ENCODE measurements at places on chromosomes 7 and 10. TPM values are rescaled to one million over a fixed set of nuclear protein-coding genes. Genes with fewer than 3 reads are reported as not detected.

The GRM8 gene
- not detected for polyA plus RNA-seq

The HTR7 gene
- polyA plus RNA-seq: not detected

The IFIT2 gene
- 13.6 TPM for polyA plus RNA-seq

The LEP gene
- not detected for polyA plus RNA-seq

The LBX1 gene
- polyA plus RNA-seq: not detected

The TAS2R41 gene
- not detected for polyA plus RNA-seq

The NEUROG3 gene
- not detected for polyA plus RNA-seq

The CACNA2D1 gene
- polyA plus RNA-seq: not detected

The NPSR1 gene
- polyA plus RNA-seq: not detected

The GALNT17 gene
- not detected for polyA plus RNA-seq

The ACTR3C gene
- polyA plus RNA-seq: 5.2 TPM

The SPDYE5 gene
- polyA plus RNA-seq: 0.24 TPM

The LHPP gene
- polyA plus RNA-seq: 52.0 TPM

The MMD2 gene
- not detected for polyA plus RNA-seq

The PFKP gene
- 42.2 TPM for polyA plus RNA-seq

The ACTA2 gene
- 9.4 TPM for polyA plus RNA-seq

The TUBB8 gene
- polyA plus RNA-seq: 0.59 TPM

The SEMA3C gene
- polyA plus RNA-seq: not detected

The AOAH gene
- polyA plus RNA-seq: 2.8 TPM

The VWC2 gene
- polyA plus RNA-seq: not detected

The PLAU gene
- polyA plus RNA-seq: not detected

The REEP3 gene
- polyA plus RNA-seq: 5.6 TPM

The SAMD9L gene
- polyA plus RNA-seq: 57.3 TPM

The RET gene
- polyA plus RNA-seq: 0.05 TPM

The RAB19 gene
- polyA plus RNA-seq: 0.90 TPM

The TACC2 gene
- not detected for polyA plus RNA-seq

The PNLIPRP2 gene
- polyA plus RNA-seq: not detected

All from IgD-negative memory B cell (primary cell).